Ascending aorta (tissue), 2 donors: ENCODE measurements at places on chromosomes 3 and 15. TPM values are rescaled to one million over a fixed set of nuclear protein-coding genes. Genes with fewer than 3 reads are reported as not detected.

GRCh38 chr3:124413989-124414598 lies 316.2 kb upstream of the UMPS start:
- H3K4me1 ChIP-seq = no peaks in the 10 kb centered on the region
- DNase-seq = no peak
- H3K27ac ChIP-seq = peak overlapping the region; percentile 31
- no peak overlapping the region for H3K4me3 ChIP-seq
- peaks cover 72% of the 10 kb centered on the region for H3K36me3 ChIP-seq

DNA sequence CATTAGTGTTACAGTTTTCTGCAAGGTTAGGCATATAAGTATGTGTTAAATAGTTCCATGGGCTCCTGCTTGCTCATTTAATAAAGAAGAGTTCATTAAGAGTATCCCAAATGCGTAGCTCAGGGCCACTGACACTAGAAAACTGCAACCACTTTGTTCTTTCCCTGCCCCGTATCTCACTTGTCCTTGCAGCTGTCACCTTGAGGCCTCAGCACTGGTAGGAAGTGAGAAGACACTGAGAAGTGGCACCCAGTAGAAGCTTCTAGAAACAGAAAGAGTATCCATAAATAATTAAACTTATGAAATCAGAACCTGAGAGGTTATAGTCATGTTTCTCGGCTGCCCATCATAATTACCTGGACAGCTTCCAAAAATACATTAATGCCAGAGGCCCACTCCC lies 266.0 kb downstream of the KCNMB2 start:
- no peak overlapping the region for H3K27ac ChIP-seq
- H3K4me1 ChIP-seq = no peaks in the 10 kb centered on the region
- no peaks in the 10 kb centered on the region for H3K36me3 ChIP-seq
- DNase-seq = no peak

DNA sequence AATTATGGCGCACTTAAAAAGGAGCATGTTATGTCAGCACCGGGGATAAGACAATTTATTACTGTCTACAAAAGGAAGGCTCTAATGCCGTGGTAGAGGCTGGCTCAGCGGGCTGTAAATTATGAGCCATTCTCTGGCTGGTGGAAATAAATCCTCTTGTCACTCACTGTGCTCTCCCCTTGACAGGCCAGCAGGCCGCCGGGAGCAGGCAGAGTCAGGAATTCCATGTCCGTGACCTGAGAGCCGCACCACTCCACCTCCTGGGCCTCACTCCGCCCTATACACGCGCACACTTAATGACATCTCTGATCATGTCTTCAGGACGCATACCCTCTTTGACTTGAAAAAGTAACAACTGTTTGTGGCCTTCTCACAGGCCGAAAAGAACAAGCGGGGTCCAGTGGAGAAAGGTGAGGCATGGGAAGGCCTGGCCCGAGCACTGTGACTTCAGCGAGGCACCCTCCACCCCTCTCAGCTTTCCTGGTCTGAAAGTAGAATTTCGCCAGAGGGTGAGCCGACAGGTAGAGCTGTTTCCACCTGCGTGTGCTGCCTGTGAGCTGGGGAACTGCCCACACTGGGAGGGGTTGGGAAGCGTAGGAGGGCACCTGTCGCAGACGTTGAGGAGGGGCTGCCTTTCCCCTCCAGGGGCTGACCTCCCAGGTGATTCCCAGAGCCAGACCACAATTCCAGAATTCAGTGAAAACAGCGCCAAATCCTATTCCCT lies 13.2 kb upstream of the PCSK6 start:
- DNase-seq = peak; percentile 19
- no peaks in the 10 kb centered on the region for H3K4me1 ChIP-seq
- H3K4me3 ChIP-seq = no peak overlapping the region
- no peak overlapping the region for H3K27ac ChIP-seq
- no peaks in the 10 kb centered on the region for H3K36me3 ChIP-seq

DNA sequence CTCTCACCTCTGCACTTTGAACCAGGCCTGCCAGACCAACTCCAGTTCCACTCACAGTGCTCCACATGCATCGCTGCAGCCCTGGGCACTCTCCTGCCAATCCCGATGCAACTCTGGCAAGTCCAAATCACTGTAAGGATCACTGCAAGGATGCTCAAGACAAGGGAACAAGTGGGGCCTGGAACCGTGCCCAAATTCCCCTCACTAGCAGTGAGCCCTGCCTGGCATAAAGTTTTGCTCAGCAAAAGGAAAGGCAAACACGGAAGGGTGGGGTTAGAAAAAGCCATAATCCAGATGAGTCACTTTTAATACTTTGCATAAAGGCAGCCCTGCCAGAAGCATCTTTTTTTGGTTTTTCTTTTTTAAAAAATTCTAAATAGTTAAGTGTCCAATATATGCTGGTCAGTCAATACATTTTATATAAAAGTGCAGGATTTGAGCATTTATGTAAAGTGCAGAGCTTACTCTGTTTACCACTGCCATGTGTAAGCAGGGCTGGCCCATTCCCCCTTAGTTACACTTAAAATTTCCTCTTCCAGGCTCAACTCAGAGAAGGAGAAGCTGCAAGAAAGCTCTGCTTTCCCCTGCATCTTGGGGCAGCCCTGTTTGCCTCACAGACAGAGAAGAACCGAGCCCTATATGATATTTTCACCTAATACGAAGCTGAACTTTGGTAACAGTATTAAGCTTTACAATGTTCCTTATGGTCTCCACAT lies 102.2 kb downstream of the CD47 start:
- no peak overlapping the region for H3K27ac ChIP-seq
- no peaks in the 10 kb centered on the region for H3K36me3 ChIP-seq
- peaks cover 17% of the 10 kb centered on the region for H3K4me1 ChIP-seq
- H3K27me3 ChIP-seq = no peaks in the 10 kb centered on the region
- no peak overlapping the region for H3K4me3 ChIP-seq

DNA sequence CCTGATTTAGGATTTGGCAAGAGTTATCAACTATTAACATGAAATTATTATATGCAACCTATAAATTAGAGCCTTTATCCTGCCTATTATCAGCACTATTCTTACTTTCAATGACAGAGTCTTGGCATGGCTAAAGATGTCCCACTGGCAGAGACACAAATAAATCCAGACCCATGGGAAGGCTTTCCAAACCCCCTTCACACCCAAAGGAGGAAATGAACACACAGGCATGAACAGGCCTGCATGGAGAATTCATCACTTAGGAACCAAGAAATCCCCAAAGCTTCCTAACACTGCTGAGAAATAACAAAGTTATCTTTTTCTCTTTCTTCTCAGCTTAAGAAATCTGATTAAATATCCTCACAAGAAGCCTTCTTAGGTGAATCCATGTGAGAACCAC lies 213.9 kb downstream of the OCA2 start:
- no peak overlapping the region for H3K4me3 ChIP-seq
- no peak overlapping the region for H3K27ac ChIP-seq
- no peaks in the 10 kb centered on the region for H3K4me1 ChIP-seq
- H3K27me3 ChIP-seq = no peaks in the 10 kb centered on the region

- no peaks in the 10 kb centered on the region for H3K36me3 ChIP-seq
- no peak overlapping the region for H3K4me3 ChIP-seq
- no peak overlapping the region for H3K27ac ChIP-seq
- no peaks in the 10 kb centered on the region for H3K4me1 ChIP-seq
- DNase-seq = no peak
- no peaks in the 10 kb centered on the region for H3K27me3 ChIP-seq
Measured at GRCh38 chr3:123194552-123194951, 7.2 kb upstream of the SEC22A start.

The TP63 gene
- not detected for total RNA-seq

The ZNF710 gene
- 3.5 TPM for total RNA-seq
